ENCODE measurements at places on chromosomes 7 and 10.
A peak's percentile ranks its signal among the peaks of the same experiment; 100 is the strongest.

- DNase-seq, result no peak
Observed at GRCh38 chr7:155644971-155645509, 579 bp downstream of the RBM33 start.

DNA sequence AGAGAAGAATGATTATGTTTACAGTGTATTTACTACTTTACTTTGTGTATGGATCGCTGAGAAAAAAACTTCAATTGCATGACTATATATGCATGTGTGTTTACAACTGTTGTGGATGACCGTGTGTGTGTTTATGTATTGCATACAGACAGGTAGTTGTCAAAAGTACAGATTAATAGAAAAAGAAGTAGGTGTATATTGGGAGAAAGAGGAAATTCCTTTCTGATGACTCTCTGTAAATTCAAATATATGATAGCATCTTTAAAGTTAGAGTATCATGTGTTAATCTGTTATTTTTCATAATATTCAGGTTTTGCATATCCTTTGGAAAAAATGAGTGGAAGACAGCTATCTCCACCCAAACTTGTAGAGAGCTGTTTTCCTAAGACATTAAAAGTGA, 160.4 kb upstream of the AGR3 start:
- DNase-seq, result no peak

DNA sequence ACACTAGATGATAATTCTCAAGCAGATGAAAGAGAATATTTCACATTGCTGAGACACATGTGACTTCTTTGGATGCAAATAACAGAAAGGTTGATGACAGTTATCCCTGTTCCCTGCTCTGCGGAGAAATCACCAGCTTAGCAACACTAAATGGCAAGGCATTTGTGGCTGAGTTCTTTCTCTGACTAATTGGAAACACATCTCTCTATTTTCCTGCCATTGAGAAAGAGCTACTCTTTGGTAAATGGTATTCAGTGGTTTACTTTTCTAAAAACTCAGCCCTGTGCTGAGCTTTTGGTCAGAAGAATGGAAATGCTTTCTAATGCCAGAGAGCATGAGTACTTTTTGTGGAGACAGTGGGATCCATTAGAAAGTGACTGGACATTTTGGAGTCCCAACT, 771.4 kb downstream of the LRMDA start:
- no peak for DNase-seq

DNA sequence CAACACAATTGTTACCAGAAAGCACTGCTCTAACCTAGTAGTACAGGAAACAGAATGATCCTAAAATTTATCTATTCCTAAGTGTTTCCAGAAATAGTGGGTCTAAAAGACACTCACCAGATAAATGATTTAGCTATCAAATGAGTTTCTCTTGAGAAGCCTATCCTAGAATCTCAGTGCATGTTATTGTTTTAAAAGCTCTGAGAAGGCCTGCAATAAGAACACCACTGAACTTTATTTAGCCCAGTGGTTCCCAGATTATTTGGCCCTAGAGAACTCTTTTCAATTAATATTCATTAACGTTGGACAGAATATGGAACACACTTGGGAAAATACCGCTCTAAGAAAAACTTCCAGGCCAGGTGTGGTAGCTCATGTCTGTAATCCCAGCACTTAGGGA, 220.1 kb upstream of the GHITM start:
- no peak for DNase-seq

DNA sequence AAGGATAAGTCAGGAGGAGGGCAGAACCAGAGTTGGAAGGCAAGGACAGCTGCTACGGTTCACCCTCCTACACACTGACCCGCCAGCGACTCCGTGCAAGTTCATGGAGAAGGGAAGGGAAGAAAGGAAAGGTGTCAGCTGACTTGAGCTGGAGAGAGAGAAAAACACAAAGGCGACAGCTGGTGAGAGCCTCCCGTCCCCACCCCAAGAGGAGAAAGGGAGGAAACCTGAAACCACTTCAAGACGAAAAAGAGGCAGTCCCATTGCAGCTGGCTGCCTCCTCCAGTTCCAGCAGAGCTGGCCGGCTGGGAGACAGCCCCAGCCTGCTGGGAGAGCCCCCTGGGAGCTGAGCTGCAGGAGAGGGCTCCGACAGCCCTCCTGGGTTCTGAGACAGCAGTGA, 75.2 kb downstream of the PARD3 start:
- DNase-seq, result no peak

- DNase-seq, result no peak
Observed at GRCh38 chr10:15210521-15210920, 42.0 kb upstream of the NMT2 start.

- DNase-seq, result no peak
Observed at GRCh38 chr7:29987811-29988317, 1.7 kb downstream of the SCRN1 start.

GRCh38 chr10:131870831-131871672, 29.8 kb upstream of the PPP2R2D start:
- no peak for DNase-seq

DNA sequence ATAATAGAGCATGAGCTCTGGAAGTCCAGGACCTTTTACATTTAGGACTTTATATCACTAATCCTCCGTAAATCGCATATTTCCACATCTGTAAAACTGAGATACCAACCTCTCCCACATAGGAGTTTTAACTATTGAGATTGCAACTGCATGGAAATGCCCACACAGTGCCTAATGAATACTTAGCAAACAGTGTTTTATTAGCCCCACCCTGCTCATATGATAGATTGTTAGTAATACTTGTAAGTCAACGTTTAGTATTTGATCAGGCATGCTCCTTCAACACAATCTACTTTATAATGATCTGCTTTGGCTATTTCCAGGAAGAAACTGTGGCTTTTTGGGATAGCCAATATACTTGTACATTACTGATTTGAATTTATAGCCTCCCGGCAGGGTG, 8.5 kb downstream of the PDZD8 start:
- no peak for DNase-seq

GRCh38 chr7:68929781-68930261, 668.5 kb upstream of the AUTS2 start:
- no peak for DNase-seq

DNA sequence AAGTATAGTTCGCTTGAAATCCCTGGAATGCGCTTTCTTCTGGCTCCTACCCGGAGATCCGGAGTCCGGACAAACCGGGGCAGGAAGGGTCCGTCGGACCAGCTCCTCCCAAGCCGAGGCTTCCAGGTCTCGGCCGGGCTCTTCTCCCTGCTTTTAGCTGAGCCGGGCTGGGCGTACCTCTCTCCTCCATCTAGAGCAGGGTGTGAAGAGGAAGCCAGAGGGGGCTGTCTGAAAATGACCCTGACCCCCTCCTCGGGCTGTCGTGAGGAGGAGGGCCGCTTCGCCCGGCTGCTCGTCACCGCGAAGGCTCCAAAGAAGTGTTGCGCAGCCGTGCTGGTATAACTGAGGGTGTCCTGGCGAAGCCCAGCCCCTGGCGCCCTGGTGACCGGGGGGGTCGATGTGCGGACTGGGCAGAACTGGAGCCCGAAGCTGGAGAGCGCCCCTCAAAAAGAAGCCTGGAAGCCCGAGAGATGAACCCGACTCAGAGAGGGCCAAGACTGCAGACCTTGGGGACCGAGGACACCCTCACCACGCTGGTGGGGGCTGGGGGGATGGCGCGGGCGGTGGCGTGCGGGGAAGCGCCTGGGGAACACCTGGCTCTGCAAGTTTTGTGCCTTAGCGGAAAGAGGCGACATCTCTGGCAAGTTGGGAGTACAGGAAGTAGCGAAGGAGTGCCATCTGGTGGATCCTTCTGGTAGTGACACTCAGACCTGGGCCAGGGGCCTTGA, 5.7 kb downstream of the KAZALD1 start:
- peak; percentile 61 for DNase-seq

DNA sequence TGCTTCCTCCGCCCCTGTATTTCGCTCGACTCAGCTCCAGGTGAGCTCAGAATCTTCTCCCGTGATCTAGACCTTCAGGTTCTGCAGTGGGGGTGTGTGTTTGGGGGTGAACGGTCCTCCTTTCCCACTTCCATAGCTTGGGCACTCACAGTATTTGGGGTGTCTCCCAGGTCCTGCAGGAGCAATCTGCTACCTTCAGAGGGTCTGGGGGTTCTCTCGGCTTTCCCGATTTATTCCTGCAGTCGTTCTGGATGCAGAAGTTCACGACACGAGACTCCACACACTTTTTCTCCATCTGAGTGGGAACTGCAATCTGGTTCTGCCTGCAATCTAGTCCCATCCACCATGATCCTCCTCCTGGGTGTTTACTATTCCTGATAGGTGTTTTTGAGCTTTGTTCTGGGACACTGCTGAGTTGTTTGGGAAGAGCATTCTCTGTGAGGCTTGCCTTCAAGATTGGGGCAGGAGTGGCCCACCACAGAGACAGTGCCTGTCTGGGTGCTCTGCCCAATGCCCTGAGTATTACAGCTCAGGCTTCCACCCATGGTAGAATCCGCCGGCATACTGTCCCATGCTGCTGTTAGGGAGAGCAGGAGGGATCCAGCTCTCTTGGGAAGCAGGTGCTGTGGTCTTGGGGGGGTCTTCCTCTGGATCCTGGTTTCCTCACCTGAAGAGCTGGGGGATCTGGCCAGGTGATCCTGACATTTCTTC, 29.8 kb downstream of the JAKMIP3 start:
- DNase-seq, result no peak

DNA sequence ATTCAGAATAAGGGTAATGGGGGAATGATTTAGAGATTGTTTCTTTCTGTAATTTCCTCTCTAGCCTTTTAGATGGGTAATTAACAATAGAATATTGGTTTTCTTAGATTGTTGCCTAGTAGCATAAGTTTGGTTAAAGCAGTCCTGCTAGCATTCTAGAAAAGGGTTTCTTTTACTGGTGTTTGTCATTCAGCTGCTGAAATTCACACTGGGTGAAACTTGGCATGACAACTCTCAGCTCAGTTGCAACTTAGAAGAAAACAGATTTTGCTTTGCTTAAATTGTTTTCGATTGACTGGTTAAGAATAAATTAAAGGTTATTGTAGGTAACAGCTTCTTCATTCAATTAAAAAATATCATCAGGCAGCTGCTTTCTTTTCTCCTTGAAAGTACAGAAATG, 25.1 kb upstream of the PDK4 start:
- no peak for DNase-seq

DNA sequence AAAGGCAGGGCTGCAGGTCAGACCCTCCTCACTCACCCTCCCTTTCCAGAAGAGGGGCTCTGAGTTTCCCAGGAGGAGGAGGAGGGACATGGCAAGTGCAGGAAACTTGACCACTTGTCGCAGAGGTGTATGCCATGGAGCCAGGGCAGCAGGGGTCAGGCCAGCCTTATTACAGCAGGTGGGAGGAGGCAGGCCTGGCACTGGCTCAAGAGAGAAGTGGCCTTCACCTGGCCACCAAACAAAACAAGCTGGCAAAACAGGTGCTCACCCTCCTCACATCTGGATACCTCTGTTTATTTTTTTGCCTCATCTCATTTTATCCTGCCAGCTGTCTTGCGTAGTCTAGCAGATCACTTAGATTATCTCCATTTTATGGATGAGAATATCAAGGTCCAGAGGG, 12.5 kb downstream of the COL13A1 start:
- no peak for DNase-seq

DNA sequence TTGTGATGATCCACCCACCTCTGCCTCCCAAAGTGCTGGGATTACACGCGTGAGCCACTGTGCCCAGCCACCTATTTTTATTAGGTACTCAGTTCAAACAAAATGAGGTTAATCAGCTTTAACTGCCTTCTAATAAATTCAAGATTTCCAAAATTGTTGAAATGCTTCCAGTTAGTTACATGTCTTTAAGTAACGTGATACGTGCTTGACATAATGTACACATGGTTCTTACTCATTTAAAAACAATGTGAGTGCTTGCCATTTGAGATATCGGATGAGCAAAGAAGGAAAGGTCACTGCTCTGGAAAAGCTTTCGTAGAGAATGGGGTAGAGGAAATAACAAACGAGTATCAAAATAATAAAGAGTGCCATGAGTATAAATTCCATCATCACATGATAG, 83.6 kb downstream of the KMT2E start:
- DNase-seq, result no peak

- no peak for DNase-seq
Observed at GRCh38 chr7:27143023-27143949, at the start of gene HOXA5. HOXA5 (minus strand) TSS chr7:27143681; CDS start chr7:27143607, 74 bp downstream.

DNA sequence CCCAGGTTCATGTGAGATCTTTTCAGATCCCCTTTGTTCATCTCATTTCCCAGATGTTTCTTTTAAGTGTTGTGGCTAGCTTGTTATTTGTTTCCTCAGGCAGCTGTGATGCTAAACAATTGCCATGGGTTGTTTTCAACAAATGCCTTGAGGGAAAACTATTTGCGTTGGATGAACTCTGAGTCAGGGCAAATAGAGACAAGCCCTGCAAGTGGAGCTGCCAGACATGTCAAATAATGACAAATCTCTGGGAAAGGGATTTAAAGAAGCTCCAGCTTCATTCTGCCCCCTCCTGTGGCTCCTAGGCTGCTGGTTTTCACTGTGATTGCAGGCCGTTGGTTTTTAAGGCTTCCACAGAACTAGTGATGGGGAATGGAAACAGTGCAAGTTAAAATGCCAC, 272.4 kb upstream of the SP8 start:
- no peak for DNase-seq

- no peak for DNase-seq
Observed at GRCh38 chr10:103975169-103975568, 8.2 kb downstream of the SLK start.

- no peak for DNase-seq
Observed at GRCh38 chr7:138089080-138089901, 13.0 kb downstream of the AKR1D1 start.

DNA sequence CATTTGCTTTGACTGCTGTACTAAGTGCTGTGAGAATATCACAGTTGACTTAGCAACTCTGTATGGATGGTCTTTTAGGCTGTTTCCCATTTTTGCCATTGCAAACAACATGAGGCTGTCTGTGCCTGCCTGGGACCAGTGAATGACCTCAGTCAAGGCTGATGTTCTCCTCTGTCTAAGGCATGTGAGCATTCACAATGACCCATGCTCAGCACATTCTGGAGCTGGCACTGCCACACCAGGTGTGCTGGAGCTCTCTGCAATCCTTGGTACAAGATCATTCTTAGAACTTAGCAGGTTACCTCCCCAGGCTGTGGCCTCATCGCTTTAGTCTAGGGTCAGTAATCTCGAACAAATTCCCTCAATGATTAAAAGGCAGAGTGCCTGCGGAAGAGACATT, 61.9 kb downstream of the SH3PXD2A start:
- no peak for DNase-seq

- no peak for DNase-seq
Observed at GRCh38 chr10:75937823-75938222, 506.4 kb downstream of the LRMDA start.

DNA sequence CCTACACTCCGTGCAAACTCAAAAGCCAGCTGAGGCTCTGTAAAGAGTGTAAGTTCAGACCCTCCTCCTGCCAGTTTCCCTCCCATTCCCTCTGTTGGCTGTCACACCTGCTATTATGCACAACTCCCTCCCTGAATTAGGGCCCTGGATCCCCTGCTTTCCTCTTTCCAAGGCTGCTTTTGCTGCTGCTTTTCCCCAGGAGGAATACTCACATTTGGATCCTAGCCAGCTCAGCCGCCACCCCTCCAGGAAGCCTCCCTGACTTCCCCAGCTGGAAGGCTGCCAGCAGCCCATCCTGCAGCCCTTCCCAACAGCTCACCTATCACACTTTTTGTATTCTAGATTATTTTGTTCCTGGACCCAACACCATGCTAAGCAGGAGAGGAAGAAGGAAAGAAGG, 40.9 kb upstream of the WDR11 start:
- DNase-seq, result no peak

Data from stimulated activated CD4-positive, alpha-beta T cell treated with anti-CD3 and anti-CD28 coated beads, Interleukin-1b, Interleukin-23, amount 100 ng/mL, for 1 hour (primary cell).